ENCODE measurements at places on chromosomes 6 and 20. TPM values are rescaled to one million over a fixed set of nuclear protein-coding genes. Genes with fewer than 3 reads are reported as not detected.

ULBP2 gene
- total RNA-seq, result not detected

TCF15 gene
- total RNA-seq, result not detected

ZNF334 gene
- total RNA-seq, result 38.0 TPM

LY86 gene
- not detected for total RNA-seq
